Mesangial cell (primary cell): ENCODE measurements at places on chromosomes 7 and 10. TPM values are rescaled to one million over a fixed set of nuclear protein-coding genes. Genes with fewer than 3 reads are reported as not detected.

The BEND7 gene
- total RNA-seq, result 13.3 and 16.8 TPM in 2 replicates

The APBB1IP gene
- 0.25 and 0.49 TPM in 2 replicates for total RNA-seq

The SLC13A1 gene
- total RNA-seq, result not detected in 2 replicates

The GLCCI1 gene
- total RNA-seq, result 2.6 and 4.8 TPM in 2 replicates
